ENCODE measurements at places on chromosomes 1 and 21.

DNA sequence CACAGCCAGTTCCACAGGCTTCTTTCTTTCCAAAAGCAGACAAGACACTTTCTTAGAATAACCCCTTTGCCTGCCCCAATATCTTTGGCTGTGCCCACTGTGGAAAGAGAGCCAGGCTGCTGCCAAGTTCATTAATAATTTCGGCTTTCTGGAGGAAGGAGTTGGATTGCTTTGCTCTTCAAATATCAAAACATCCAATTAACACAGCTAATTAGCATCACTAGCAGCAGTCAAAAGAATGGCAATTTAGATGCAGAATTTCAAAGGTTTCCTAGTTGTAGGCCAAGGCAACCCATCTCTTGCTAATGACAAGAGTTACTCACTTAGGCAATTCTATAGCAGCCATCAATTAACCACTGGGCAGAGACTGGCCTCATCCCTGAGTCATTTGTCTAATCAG lies 91.0 kb upstream of the SPATA6 start:
- no peak for DNase-seq

DNA sequence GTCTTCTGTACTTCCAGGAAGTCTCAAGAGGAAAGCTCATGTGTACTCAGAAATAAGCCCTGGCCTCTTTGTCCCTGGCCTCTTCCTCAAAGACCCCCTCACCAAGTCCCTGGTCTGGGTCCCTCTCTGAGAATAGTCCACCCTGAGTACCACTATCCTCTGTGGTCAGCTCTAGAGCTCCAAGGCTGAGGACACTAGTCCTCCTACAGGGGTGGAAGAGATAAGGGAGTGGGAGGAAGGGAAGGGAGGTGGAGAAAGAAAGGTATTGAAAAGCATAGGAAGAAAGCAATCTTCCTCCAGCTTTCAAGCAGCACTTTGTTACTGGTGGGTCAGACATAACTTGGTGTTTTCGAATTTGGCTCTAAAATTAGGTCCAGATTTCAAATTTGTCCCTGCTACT lies 181.4 kb downstream of the NRIP1 start:
- no peak for DNase-seq

- DNase-seq: no peak
Observed at GRCh38 chr1:55473661-55474060, 258.5 kb upstream of the USP24 start.

DNA sequence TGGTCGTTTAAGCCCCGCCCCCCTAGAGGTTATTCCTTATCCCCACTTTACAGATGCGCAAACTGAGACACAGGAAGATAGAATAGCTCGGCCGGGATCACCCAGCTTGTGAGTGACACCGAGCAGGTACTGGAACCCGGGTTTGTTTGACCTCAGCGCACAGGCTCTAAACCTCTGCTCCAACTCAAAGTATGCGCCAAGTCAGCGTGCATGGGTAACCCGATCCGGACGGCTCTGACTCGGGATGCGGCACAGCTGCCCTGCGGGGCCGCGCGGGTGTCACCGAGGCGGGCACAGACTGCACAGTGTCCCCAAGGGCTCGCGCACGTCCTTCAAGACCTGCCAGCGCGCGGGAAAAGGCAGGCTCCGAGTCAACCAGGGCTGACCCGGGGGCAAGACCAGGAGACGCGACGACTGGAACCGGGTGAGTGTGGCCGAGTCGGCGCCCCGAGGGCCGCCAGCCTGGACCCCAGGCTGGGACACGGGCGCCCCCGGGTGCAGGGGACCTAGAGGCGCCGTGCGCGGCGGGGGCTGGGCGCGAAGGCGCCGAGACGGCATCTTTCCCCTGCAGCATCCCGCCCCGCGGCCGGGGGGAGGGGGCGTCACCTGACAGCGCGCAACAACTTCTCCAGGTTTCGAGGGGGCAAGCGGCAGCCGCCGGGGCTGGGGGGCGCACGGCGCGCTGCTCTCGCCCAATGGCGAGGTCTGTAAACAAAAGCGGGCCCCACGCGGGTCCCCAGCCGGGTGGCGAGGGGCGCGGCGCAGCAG lies 101.9 kb upstream of the SOD1 start:
- DNase-seq: no peak

DNA sequence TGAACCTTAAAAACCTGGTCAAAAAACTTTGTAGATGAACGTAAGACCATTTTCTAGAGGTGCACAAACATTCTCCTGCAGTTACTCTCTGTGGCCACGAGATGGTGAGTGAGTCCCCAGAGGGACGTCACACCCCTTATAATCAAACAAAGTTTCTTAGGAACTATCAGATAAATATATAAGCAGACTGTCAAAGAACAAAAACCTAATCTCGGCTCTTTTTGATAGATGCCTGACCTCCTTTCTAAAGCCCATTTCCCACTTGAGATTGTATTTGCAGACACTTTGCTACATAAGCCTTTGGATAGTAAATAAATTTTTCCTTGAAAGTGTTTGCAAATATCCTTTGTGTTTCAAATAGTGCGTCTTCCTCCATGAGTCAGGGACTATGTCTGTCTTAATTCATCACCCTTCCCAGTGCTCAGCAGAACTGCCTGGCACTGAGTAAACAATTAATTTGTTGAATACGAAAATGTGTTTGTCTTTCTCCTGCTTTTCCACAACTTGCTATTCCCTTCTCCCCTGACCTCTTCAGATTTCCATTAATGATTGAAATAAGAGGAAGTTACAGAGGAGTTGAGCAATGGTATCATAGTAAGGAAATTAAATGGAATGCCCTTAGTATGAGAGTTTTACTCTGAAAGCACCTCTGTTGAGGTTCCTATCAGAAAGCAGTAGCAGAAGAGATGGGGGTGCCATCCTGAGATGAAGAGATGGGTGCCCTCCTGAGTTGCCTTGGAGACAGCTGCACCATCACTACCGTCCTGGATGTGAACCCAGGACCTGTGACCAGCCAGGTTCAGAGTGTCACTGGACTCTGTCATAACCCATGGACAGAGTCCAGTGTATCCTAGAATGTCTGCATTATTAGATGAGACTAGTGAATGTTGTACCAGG lies 57.8 kb upstream of the RAVER2 start:
- no peak for DNase-seq

DNA sequence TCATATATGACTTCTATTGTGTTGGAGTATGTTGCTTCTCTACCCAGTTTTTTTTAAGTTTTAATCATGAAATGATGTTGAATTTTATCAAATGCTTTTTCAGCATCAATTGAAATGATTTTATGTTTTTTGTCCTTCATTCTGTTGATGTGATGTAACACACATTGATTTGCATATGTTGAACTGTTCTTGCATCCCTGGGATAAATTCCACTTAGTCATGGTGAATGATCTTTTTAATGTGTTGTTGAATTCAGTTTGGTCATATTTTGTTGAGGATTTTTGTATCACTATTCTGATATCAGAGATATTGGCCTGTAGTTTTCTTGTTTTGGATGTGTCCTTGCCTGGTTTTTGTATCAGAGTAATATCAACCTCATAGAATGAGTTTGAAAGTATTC lies 46.6 kb upstream of the CD55 start:
- no peak for DNase-seq

- no peak for DNase-seq
Observed at GRCh38 chr21:29711236-29711635, 228.6 kb downstream of the GRIK1 start.

DNA sequence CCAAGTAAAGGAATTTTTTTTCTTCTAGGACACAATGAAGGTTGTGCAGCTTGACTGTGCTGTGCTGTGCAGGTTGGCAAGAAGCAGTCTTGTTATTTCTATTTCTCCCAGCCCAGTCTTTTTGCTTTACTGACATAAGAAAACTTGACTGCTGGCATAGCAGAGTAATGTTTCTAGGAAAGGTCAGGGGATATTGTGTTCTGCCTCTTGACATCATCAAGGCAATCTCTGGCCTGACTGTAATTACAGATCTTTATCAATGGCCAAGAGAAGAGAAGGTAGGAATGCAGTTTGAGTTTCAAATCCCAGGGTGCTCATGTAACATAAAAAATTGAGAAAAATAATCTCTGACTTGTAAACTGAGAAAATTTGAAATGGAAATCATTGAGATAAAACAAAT lies 226.3 kb upstream of the ADGRL4 start:
- DNase-seq: no peak

DNA sequence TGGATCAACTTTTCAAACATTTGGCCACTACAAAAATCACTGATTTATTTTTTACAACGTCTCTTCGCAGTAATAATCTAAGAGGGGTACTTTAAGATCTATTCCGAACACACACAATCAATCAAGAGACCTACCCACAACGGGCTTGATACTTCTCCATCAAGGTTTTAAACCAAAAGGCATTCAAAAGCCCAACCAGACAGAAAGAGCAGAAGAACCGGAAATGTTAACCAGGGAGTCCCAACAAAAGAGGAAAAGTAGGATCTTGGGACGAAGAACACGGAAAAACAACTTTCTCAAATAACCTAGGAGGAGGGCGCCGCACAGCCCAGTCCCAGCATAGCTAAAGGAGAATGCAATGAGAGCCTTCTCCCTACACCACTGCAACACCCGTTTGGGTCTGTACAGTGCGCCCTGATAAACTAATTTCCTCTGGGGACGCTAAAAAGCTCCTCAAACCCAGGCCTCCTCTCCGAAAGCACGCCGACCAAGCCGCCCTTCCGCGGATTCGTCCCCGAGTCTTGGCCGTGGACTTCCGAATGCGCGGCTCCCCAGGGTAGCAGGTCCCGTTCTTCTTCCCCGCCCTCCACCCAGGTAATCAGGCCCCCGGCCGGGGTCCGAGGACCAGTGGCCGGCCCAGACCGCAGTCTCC lies 623 bp downstream of the RPL22 start:
- DNase-seq: no peak

DNA sequence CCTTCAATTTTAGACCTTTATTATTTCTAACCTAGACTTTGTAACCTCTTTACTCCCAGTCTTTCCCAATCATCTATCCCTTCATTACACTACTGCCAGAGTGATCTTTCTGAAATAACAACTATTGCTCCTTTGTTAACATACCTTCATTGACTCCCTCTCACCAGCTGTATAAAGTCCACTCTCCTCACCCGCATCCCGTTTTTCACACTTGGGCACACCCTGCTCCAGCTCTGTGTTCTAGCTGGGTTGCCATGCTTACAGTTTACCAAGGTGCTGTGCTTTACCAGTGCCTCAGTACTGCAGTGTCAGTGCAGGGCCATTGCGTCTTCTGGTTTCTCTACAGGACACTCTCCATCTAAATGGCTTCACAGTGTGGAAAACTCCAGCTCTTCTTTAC lies 148.2 kb downstream of the NFIA start:
- DNase-seq: no peak

GRCh38 chr1:16922885-16923431 lies 1.2 kb downstream of the CROCC start:
- no peak for DNase-seq

DNA sequence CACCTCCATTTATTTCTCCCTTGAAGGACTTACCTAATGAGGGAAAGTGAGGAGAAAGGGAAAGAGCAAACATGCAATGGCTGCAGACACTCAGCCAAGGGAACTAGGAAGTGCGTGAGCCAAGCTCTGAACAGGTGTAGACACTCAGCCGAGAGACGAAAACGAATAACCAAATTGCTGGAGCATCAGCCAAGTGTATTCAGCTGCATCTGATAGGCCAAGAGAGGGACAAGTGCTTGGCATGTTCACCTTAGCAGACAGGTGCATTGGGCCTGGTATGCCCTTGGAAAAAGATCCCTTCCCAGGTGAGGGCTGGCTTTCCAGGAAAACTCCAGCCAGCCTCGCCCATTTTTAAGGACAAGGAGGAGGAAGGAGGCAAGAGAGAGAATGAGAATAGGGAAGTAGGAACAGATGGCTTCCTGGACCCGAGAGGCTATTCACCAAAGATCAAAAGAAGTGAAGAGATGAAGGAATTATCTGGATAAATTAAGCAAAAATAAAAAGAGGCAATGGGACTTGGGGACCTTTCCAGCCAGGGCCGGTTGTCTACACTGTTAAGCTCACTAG lies 184.7 kb downstream of the TOMM20 start:
- no peak for DNase-seq

DNA sequence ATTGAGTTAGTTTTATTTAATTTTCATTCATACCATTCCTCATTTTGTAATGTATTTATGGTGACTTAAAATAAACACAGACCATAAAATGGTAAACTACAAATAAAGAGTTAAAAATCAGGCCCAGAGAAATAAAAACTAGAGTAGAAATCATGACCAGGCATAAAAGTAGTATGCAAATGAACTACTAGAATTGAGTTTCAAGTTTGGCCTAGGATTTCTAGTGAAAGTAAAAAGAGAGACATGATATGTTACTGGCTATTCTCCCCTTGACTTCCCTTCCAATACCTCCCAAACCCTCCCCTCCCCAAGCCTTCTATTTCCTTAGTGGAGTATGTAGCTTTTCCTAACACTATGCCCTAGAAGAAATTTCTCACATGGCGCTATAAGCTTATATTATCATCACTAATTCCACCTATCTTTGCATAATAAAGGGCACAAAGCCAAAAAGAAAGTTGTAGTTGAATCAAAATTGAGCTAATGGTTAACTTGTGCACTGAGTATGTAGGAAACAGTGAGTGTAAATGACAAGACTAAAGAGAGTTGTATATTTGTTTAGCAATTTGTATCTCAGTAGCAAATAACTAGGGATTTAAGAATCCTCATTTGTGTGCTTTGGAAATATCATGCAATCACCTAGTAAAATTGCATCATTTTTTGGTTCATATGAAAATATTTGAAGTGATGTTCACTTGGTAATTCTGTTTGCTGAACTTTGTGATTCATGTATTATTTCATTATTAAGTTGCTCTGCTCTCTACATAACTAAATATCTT lies 29.7 kb upstream of the CDC14A start:
- DNase-seq: no peak

DNA sequence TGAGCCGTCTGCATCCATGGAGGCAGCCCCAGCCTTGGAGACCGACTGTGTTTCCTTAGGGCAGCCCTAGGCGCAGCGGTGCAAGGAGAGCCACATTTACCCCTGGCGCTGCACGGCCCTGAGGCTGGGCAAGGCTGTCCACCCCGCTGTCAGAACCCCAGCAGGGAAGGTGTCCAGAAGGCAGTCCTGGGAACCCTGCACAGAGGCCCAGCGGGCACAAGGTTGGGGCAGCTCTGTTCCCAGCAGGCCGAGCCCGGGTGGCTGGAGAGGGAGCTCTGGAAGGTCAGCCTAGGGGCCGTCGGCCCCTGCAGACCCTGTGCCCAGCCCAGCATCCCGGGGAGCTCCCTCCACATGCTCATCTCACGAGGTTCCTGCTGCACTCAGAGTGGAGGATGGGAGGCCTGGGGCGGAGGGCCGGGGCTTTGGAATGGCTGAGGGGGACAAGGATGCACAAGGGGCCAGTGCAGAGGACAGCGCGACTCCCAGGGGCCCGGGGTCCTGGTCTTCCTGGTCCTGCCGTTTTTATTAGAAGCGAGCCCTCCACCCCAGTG lies 19.9 kb upstream of the SAMD11 start:
- no peak for DNase-seq

GRCh38 chr1:42618866-42619265 lies 39.4 kb upstream of the PPIH start:
- DNase-seq: no peak

DNA sequence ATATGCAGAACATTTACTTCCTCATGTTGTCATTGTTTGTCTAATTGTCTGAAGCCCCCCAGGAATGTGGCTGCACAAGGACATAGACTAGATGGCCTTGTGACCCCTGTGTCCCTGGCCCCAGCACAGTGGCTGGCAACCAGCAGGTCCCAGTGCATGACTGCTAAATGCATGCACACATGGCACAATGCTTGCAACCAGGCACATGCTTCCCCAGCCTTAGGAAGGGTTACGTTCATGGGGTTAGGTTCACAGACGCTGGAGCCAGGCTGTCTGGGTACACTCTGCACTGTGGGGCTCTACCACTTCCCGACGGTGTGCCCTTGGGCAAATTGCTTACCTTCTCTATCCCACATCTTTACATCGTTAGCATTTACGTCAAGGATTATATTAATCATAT lies 21.2 kb upstream of the CLIC6 start:
- DNase-seq: no peak
